Right atrium auricular region (tissue), 2 donors: ENCODE measurements at places on chromosomes 6 and 20. TPM values are rescaled to one million over a fixed set of nuclear protein-coding genes. Genes with fewer than 3 reads are reported as not detected.

DNA sequence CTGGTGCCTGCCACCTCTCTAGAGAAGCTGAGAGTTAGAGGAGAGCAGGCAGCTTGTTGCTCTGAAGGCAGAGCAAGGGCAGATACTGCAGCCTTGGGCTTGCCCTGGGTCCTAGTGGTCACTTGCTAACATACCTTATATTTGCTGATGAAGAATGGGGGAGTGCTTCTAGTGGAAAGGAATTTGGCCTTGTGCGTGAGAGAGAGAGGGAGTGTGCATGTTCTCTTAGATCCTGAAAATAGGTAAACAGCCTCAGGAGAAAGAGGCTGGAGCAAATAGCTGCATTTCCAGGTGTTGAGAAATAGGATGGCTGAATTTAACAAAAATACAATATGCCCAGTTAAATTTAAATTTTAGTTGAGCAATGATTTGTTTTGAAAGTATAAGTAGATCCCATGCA, 724.5 kb upstream of the FLRT3 start:
- no peak for DNase-seq

OSBPL2 gene
- total RNA-seq = 29.6 TPM

GRCh38 chr6:70303034-70303525, at the start of gene COL9A1:
Gene COL9A1, minus strand, starts transcription at chr6:70303084. Its CDS starts 160 bp downstream, at chr6:70302924.
- DNase-seq = no peak

LPA gene
- total RNA-seq = not detected

C6orf15 gene
- not detected for total RNA-seq

LY6G5C gene
- 1.2 TPM for total RNA-seq
